ENCODE measurements at places on chromosomes 16 and 17. TPM values are rescaled to one million over a fixed set of nuclear protein-coding genes. Genes with fewer than 3 reads are reported as not detected.

DNA sequence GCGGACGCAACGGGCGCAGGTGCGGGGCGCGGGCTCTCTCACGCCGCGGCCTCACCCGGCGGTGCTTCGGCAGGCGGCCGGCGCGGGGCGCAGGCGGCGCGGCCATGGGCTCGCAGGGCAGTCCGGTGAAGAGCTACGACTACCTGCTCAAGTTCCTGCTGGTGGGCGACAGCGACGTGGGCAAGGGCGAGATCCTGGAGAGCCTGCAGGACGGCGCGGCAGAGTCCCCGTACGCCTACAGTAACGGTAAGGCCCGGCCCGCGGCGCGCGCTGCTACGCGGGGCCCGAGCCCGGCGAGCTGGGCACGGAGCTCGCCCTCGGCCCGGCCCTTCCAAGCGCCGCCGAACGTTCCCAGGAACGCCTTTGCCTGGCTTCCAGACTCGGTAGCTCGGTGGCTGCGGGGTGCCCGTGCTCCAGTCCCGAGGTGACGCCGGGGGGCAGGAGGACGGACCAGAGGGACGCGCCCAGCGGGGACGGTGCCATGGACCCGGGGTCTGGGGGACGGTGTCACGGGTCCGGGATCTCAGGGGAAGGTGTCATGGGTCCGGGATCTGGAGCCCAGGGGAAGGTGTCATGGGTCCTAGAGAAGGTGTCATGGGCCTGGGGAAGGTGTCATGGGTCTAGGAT lies 435 bp downstream of the RAB40C start:
- H3K27me3 ChIP-seq: peaks cover 9% of the 10 kb centered on the region
- H3K36me3 ChIP-seq: peaks cover 4% of the 10 kb centered on the region
- peaks cover 37% of the 10 kb centered on the region for H3K4me1 ChIP-seq
- no peak for DNase-seq

GRCh38 chr17:78276098-78276887 lies 44.9 kb downstream of the TMEM235 start:
- H3K4me3 ChIP-seq: no peak overlapping the region
- H3K4me1 ChIP-seq: no peaks in the 10 kb centered on the region
- peaks cover 30% of the 10 kb centered on the region for H3K27me3 ChIP-seq
- no peak for DNase-seq
- H3K36me3 ChIP-seq: no peaks in the 10 kb centered on the region
- no peak overlapping the region for H3K27ac ChIP-seq

The ITGB4 gene
- 0.78 TPM for total RNA-seq

- peaks cover 10% of the 10 kb centered on the region for H3K36me3 ChIP-seq
- H3K27ac ChIP-seq: no peak overlapping the region
- H3K4me3 ChIP-seq: no peak overlapping the region
- peaks cover 16% of the 10 kb centered on the region for H3K4me1 ChIP-seq
- DNase-seq: no peak
These were observed 19.6 kb upstream of the SREBF1 start for GRCh38 chr17:17856386-17856785.

GRCh38 chr17:32672711-32673110 lies 185.9 kb downstream of the CDK5R1 start:
- peaks cover 8% of the 10 kb centered on the region for H3K4me1 ChIP-seq
- no peak overlapping the region for H3K4me3 ChIP-seq
- H3K27ac ChIP-seq: no peak overlapping the region
- H3K36me3 ChIP-seq: no peaks in the 10 kb centered on the region
- DNase-seq: no peak

GRCh38 chr17:79933863-79934652 lies 94.8 kb upstream of the CBX4 start:
- H3K36me3 ChIP-seq: no peaks in the 10 kb centered on the region
- DNase-seq: no peak

The PROCA1 gene
- 0.51 TPM for total RNA-seq

The OTOP2 gene
- total RNA-seq: not detected

The TBC1D3E gene
- not detected for total RNA-seq

GRCh38 chr16:88317613-88317965 lies 65.2 kb upstream of the ZNF469 start:
- peak; percentile 62 for DNase-seq
- H3K4me3 ChIP-seq: peak overlapping the region; percentile 34
- peak overlapping the region; percentile 87 for H3K27ac ChIP-seq

DNA sequence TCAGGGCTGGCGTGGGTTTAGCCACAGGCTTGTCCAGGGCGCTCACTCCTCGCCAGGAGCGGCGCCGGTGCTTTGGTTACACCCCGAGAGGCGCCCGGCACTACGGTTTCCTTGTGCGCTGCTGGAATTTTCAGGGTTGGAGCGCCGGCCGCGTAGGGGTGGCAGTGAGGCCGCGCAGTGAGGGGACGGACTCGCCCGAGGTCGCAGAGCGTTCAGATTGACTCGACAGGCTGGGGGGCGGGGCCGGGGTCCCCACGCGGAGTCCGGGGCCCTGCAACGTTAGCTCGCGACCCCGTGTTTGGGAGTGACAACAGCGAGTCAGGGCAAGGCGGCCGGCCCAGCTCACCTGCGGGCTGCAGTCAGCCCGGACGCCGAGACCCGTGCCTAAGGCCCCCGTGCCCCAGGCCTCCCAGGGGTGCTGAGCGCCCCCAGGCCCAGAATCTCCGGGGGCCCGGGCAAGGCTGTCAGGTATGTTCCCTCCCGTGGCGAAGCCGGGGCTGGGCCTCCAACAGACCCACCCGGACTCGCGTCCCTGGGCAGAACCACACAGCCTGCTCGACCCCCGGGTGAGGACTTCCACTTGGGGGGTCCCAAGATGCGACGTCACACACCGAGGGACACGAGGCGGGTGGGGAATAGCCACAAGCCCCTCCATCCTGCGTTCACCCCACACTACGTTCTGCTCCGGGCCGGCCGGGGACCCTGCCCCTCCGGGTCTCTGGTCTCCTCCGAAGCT lies 1.3 kb upstream of the ACTG1 start:
- H3K4me1 ChIP-seq: peaks cover 28% of the 10 kb centered on the region
- H3K4me3 ChIP-seq: peak overlapping the region; percentile 85
- DNase-seq: peak; percentile 67
- peak overlapping the region; percentile 89 for H3K27ac ChIP-seq
- H3K36me3 ChIP-seq: peaks cover 40% of the 10 kb centered on the region

DNA sequence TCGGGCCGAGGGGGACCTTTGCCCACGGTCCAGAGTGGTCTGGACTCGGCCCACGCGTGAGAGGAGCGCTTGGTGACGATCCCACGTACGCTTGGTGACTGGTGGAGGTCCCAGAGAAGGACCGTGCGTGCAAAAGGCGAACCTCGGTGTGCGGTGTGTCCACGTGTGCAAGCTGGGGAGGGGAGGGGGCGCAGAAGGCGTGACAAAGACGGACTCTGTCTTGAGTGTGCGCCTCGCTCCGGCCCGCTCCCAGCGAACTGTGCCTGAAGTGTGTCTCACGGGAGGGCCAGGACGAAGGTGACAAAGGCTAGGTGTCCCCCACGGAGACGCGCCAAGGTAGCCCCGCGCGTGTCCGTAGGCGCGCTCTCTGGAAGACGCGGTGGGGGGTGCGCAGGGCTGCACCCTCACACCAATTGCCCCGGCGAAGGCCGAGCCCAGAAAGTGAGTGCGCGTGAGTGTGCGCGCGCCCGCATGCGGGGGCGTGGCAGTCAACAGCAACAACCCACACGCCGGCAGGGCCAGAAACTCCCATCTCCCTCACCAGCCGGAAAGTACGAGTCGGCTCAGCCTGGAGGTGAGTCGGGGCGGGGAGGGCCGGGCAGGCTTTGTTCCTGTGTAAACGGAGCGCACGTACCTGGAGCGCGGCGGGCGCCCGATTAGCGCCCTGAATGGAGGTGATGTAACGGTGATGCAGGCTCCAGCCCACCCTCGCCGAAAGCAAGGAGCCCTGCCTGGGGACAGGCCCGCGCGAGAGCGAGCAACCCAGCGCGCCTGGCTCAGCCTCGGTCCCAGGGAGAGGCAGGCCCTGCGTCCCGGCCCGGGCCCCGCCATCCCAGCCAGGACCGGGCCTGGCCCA lies at the start of gene GPRC5C:
GPRC5C (plus strand) TSS at position 521 of the 856 bp plus-strand sequence. CDS start 7,689 bp downstream, outside the sequence.
- H3K27ac ChIP-seq: no peak within 1 kb of the TSS
- H3K4me1 ChIP-seq: no peaks in the 10 kb centered on the region
- no peak for DNase-seq
- no peak within 1 kb of the TSS for H3K4me3 ChIP-seq
- H3K36me3 ChIP-seq: peaks cover under 1% of the 10 kb centered on the region

- no peak overlapping the region for H3K4me3 ChIP-seq
- H3K27ac ChIP-seq: no peak overlapping the region
- no peak for DNase-seq
- H3K27me3 ChIP-seq: no peaks in the 10 kb centered on the region
These were observed 9.5 kb downstream of the PROCA1 start for GRCh38 chr17:28702026-28702751.

- peak; percentile 66 for DNase-seq
- peaks cover 4% of the 10 kb centered on the region for H3K27me3 ChIP-seq
- H3K36me3 ChIP-seq: no peaks in the 10 kb centered on the region
- no peak overlapping the region for H3K27ac ChIP-seq
These were observed 12.1 kb downstream of the GLP2R start for GRCh38 chr17:9837551-9838471.

- DNase-seq: no peak
- H3K36me3 ChIP-seq: no peaks in the 10 kb centered on the region
- no peak overlapping the region for H3K4me3 ChIP-seq
- H3K4me1 ChIP-seq: peaks cover 24% of the 10 kb centered on the region
These were observed 9.8 kb upstream of the MYOCD start for GRCh38 chr17:12655936-12656335.

- H3K4me1 ChIP-seq: peaks cover 12% of the 10 kb centered on the region
- H3K4me3 ChIP-seq: no peak overlapping the region
- DNase-seq: no peak
- H3K27ac ChIP-seq: no peak overlapping the region
- H3K27me3 ChIP-seq: peaks cover 31% of the 10 kb centered on the region
- no peaks in the 10 kb centered on the region for H3K36me3 ChIP-seq
These were observed 131.1 kb downstream of the ENGASE start for GRCh38 chr17:79205688-79206205.

DNA sequence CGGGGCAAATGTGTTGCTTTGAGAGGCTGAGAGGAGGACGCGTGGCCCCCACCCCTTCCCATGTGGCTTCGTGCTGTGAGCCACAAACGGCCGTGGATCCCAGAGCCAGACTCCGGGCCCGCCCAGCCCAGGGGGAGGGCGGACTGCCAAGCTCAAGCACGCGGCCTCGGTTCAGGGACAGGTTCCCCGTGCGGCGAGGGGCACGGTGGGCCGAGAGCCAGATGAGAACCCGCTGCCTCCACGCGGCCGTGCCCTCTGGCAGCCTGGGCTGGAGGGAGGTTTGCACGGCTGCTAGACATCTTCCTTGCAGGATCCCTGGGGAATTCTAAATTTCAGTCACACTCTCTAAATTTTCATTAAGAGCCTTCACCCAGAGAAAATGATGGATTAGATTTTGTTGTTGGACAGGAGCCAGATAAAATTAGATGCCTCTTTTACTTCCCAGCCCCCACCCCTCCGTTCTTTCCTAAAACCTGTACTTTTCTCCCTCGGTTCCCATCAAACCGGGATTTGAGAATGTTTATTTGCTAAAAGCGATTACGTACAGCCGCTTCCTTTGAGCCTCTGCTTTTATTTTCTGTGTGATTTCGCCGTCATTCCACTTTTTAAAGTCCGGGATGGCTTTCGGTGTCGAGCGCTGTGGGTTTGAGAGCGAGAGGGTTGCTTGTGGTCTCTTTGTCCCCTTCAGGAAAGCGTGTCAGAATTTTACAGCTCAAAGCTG lies 25.0 kb upstream of the GNG13 start:
- H3K4me3 ChIP-seq: peak overlapping the region; percentile 62
- peaks cover 7% of the 10 kb centered on the region for H3K4me1 ChIP-seq
- H3K27me3 ChIP-seq: peaks cover 26% of the 10 kb centered on the region
- DNase-seq: no peak
- H3K27ac ChIP-seq: no peak overlapping the region

DNA sequence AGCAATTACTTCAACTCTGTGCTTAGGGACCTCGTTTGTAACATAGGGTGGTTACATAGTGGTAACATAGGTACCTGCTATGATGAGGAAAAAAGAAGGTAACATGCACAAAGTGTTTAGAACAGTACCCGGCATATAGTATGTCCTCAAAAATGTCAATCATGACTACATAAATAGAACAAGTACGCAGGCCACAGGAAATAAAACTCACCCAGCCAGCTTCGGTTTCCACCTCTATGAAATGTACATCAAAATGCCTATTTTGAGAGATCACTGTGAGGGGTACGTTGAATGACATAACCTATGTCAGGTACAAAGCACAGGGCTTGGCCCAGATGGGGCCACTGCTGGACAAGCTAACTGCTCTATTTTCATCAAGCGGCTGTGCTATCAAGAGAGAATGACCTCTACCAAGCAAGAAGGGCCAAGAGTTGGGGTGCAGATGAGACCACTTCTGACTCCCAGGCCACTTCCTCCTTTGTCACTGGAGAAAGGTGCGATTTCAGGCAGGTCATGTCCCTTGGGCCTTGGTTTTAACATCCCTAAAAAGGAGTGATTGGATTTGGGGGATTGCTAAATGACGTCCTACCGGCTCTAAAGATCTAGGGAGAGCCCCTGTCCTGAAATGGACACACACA lies 45.4 kb downstream of the WSB1 start:
- no peak overlapping the region for H3K4me3 ChIP-seq
- peaks cover 5% of the 10 kb centered on the region for H3K4me1 ChIP-seq
- no peak overlapping the region for H3K27ac ChIP-seq
- DNase-seq: no peak
- no peaks in the 10 kb centered on the region for H3K36me3 ChIP-seq
- no peaks in the 10 kb centered on the region for H3K27me3 ChIP-seq
